ENCODE measurements at places on chromosomes 2 and 18. TPM values are rescaled to one million over a fixed set of nuclear protein-coding genes. Genes with fewer than 3 reads are reported as not detected.

G6PC2 gene
- not detected for total RNA-seq

HTR2B gene
- 0.60 TPM for total RNA-seq

SPR gene
- total RNA-seq: 22.0 TPM

ABCA12 gene
- not detected for total RNA-seq

MC5R gene
- total RNA-seq: not detected

NOP58 gene
- 52.9 TPM for total RNA-seq

SLC39A6 gene
- 44.7 TPM for total RNA-seq

TTC31 gene
- total RNA-seq: 43.3 TPM

UCN gene
- 24.0 TPM for total RNA-seq

RHBDD1 gene
- 14.9 TPM for total RNA-seq

ANXA4 gene
- total RNA-seq: 61.8 TPM

DNA sequence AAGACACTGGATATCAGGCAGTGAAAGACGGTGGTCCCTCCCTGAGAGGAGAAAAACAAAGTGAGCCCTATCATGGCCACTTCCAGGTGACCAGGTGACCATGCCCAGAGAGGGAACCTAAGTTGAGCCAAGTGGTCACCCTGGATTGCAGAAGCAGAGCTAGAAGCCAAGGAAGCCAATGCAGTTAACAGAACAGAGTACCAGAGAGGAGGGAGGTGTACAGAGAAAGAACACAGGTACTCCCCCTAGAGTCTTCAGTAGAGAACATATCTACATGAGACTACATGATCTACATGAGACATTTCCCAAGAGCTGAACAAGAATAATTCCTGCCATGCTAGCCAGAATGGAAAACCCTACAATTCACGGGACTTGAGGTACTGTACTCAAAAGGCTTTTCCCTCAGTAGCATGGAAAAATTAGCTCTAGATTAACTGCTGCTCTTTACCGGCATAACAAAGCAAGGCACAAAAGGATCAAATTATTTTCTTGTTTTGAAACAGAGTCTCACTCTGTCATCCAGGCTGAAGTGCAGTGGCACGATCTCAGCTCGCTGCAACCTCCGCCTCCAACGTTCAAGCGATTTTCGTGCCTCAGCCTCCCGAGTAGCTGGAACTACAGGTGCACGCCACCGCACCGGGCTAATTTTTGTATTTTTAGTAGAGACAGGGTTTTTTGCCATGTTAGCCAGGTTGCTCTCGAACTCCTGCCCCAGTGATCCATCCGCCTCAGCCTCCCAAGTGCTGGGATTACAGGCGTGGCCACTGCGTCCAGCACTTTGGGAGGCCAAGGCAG, 23.5 kb downstream of the ROCK2 start:
- no peak for DNase-seq

GRCh38 chr2:44430342-44430741, 68.6 kb downstream of the CAMKMT start:
- DNase-seq: no peak

DNA sequence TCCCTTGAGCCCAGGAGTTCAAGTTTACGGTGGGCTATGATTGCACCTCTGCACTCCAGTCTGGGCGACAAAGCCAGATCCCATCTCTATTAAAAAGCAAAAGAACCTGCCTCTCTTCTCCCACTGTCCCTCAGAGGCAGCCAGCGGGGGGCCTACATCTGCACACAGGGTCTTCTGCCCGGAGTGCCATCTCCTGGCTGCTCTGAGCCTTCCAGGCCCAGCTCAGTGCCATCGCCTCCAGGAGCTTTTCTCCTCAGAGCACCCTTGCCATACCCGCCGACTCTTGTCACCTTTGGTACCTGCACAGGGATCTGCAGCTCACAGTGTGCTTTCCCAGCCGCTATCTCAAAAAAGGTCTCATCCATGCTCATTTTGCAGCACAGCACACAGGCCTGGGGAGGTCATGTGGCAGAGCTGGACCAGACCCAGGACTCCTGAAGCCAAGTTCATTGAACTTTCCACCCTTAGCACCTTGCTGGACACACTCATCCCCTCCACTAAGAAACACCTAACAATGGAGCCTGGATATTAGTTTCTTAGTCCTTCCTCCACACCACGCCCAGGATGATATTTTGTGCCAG, 186.3 kb downstream of the HAUS1 start:
- no peak for DNase-seq

DNA sequence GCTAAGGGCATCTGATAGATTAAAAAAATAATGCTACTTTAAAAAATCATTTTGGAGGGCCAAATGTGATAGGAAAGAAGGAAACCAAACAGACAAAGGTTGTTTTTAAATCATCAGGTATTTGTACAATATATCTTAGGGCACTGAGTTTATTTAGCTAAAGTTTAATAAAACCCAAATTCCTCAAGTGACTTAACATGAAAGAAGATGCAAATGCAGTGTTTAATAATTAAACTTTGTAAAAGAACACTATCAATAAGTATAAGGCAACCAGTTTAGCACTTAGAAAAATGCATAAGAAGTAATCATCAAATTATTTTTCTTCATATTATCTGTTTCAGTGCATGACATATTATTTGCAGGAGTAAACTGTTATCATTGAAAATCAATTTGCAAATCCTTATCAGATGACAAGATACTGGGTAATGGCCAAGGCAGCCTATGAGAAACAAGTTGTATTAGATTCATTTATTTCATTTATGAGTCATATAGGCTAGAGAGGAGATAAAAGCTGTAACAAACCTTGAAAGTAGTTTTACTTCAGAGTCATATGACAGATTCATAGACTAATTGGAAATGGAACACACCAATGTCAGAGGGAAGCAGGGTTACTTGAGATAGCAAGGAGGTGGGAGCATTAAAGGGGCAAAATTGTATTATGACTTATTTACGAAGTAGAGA, 165.5 kb downstream of the GCA start:
- DNase-seq: no peak

DNA sequence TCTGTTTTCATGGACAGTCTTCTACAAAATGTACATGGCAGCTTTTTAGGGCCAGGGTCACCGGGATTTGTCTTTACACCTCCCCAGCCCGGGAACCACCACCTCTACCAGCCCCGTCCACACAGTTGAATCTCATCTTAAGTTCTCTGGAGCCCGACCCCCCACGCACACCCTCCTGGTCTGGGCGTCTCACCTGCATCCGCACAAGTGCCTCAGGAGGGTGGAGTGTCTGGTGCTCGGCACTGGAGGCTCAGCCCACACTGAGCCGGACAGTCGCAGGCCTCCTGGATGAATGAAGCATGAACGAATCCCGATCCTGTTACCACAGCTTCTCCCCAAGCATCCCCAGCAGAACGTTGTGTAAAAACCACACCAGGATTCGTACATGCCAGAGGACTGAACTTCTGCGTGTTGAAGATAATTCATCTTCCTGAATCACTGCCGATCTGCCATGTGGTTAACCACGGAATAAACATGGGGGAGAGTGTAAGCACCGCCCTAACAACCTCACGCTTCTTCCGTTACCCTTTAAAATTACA, 162.0 kb downstream of the RTP5 start:
- no peak for DNase-seq

- no peak for DNase-seq
These were observed 4.8 kb upstream of the ACVR1 start for GRCh38 chr2:157880927-157881326.

DNA sequence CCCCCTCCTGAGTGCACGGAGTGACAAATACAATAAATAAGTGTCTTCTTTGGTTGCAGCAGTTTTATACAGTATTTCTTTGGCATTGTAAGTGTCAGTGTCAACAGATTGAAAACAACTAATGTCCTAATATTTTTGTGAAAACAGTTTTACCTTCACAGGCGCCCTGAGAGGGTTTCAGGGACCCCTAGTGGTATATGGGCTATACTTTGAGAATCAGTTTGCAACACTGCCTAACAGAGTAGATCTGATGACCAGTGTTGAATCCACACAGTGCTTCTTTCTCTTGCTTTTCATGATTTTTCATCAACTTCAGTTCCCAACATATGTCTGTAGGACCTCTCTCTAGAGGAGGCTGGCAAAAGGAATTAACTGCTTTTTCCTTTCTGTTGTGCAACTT, 162.2 kb downstream of the PRPF40A start:
- no peak for DNase-seq

GRCh38 chr2:203002054-203002821, 12.4 kb upstream of the NBEAL1 start:
- DNase-seq: no peak

- no peak for DNase-seq
These were observed 27.8 kb upstream of the COPS8 start for GRCh38 chr2:237057893-237058300.

- peak; percentile 40 for DNase-seq
These were observed 124.2 kb downstream of the GALR1 start for GRCh38 chr18:77373730-77374445.

GRCh38 chr18:79245517-79246001, 150.2 kb upstream of the NFATC1 start:
- no peak for DNase-seq

- no peak for DNase-seq
These were observed 7.2 kb downstream of the RAB11FIP5 start for GRCh38 chr2:73105511-73105971.

DNA sequence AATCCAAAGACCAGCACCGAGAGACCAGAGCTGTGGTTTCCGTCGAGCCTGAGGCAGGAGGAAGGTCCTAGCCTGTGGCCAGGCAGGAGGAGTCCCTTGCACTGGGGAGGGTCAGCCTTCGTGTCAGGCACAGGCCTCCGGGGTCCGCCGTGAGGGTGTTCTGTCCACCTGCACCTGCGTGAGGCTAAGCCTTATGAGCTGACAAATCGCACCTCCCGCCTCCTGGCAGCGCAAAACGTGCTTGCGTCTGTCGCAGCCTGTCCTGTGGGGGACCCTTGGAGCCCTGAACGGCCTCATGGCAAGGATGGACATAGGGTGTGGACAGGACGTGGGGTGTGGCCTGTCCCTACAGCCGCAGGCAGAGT, 73.3 kb downstream of the KCNG2 start:
- DNase-seq: peak; percentile 8

DNA sequence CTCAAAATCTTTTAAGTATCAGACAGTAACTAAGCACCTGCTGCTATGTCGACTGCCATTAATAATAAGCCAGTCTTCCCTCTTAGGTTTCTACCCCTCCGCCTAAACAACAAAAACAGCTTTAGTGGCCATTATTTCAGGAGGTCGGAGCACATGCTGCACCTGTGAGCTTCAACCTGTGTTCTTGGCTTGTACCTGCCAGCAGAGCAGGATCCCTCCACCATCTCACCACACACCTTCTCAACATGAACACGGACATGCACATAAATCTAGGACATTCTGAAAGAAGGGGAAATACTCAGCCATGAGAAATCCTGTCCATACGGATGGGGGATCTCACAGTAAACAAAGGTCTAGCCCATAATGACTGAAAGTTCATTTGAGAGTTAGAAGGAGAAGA, 3.7 kb downstream of the CYB5A start:
- DNase-seq: no peak

DNA sequence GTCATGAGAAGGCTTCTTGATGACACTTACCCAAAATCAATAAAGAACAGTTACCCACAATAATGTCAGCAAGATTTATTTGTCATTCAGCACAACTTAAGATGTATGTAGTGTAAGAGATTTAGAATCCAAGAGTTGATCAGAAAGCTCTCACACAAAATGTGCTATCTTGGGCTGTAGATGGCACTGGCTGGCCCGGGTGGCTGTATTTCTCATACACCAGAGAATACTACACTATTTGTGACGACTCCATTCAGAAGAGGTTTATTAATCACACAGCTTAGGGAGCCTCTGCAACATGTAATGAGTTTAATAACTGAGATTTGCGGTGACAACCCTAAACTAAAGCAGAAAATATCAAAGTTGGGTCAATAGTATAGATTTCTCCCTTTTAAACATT, 530.4 kb upstream of the KLHL29 start:
- no peak for DNase-seq

GRCh38 chr2:152402780-152403759, 68.1 kb downstream of the FMNL2 start:
- no peak for DNase-seq

DNA sequence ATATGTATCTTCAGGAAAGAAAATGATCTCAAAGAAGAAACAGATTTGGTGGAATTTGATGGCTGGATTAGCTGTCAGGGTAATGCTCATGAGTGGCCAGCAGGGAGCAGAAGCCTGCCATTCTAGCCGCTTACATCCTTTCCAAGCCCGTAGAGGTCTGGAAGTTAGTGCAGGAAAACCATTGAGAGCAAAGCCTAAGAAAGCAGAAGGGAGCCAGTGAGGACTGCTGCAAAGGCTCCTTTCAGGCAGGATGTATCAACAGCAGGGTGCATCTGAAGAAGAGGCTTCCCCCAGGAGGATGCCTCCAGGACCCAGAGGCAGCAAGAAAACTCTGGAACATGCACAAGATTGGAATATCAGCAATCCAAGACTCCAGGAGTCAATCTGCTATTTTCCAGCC, 22.9 kb upstream of the LBH start:
- peak; percentile 56 for DNase-seq

DNA sequence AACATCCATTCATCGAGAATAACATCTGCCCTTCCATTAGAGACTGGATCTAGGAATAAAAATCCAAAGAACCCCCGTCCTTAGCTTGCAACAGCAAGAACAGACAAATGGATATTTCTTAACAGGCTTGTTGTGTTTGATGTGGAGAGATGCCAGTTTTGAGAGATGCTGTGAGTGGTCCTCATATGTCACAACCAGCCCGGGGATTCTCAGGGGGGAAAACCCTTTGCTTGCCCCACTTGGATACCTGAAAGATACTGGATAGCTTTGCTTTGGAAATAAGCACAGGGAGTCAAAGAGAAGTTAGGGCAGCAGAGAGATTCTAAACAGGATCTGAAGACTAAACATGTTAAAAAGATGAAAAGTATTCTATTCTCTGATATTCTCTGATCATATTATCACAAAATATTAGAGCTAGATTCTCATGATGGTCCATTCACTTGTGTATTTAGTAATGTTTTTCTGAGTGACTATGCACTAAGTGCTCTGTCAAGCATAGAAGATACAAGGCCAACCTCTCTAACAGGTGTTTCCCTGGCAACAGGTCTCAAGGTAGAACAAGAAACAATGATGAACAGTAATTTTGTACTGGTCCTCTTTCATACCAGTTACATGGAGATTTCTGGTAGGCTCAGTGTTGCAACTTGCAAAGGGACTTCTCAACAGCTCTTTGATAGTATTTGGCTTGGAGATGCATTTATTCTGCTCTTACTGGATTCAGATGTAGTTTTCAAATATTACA, 348.2 kb downstream of the MYCN start:
- no peak for DNase-seq

DNA sequence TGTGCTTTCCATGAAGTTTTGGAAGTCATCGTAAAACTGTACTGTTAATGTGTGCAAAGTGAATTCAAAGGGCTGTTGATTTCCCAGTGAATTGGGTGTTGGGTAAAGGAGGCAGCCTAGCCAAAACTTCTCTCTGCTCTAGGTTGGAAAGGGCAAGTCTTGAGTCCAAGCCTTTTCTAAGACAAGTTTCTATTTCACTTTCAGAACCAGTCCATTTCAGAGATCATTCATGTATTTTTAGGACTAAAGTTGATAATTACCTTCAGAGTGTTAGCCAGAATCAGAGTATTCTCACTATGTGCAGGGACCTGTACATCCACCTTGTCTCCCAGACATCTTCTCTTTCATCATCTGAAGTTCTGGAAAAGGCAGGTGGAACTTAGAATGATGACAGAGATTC, 636.1 kb upstream of the KLHL29 start:
- DNase-seq: no peak
